ENCODE measurements at places on chromosomes 4 and X. TPM values are rescaled to one million over a fixed set of nuclear protein-coding genes. Genes with fewer than 3 reads are reported as not detected.
A peak's percentile ranks its signal among the peaks of the same experiment; 100 is the strongest.

- DNase-seq = no peak
These were observed 50.2 kb upstream of the BCOR start for GRCh38 chrX:40147971-40148370.

Gene TRAM1L1
- 2.6 TPM for total RNA-seq

- no peak for DNase-seq
These were observed 82.5 kb upstream of the LCORL start for GRCh38 chr4:18103876-18104605.

DNA sequence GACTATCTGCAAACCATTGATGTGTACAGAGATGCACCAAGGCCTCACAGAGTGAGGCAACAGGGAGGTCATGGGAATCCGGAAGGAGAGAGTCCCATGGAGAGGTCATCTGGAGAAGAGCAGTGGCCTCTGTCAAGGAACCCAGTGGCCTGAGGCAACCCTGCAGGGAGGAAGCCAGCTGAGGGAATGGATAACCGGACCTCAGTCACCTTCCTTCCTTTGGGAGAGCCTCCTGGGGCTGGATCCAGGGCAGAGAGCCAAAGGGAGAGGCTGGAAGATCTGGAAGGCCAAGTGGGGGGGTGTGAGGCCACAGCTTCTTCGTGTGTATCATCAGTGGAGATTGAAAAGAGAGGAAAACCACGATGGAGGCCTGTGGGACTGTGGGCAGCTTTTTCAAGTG, 24.3 kb upstream of the CD38 start:
- no peak for DNase-seq

- no peak for DNase-seq
These were observed 623.8 kb upstream of the DIPK2B start for GRCh38 chrX:45824471-45824870.

DNA sequence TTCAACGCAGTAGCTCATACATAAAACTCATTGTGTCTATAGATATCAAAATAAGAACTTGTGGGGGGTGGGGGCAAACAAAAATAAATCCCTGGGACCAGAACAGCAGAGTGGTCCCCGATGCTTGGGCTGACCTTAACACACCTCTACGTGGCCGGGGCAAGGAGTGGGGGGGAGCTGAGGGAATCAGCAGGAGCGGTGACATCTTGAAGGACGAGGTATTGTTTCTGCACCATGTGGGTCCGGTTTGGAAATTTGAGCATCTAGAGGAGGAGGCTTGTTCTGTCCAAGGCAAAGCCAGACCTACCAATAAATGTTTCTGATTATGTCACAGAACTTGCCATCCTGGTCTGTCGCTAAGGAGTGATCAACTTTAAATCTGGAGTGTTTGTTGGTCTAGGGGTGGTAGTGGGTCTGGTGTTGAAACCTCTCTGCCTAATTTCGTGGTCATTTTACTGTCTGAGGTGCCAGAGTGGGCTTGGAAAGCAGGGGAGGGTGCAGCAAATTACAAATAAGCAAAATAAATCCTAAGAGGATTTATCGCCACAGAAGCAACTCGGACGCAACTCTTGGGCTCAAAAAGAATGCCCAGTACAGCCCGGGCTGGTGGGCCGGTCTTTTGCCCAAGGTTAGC, 774 bp upstream of the RAPGEF2 start:
- DNase-seq = no peak

DNA sequence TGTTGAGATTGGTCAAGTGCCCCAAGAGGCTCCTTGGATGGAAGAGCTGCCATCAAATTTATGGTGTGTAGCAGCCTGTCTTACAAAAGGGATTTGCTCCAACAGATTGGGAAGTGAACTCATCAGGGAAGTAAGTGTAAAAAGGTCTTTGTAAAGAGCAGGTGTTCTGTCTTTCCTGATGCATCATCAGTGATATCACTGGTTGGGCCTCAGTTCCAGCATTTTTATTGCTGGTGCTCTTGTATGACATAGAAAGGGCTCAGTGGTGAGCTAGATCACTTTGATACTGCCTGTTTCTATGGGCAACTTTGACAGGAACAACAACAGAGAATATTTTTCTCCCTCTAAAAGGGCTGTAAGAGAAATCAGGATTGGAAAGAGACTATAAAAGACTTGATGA, 8.7 kb upstream of the GABRE start:
- no peak for DNase-seq

Gene MAGEA3
- not detected for total RNA-seq

- DNase-seq = no peak
These were observed 85.1 kb upstream of the NDP start for GRCh38 chrX:44058339-44058738.

Gene SPANXD
- not detected for total RNA-seq

Gene TCEAL4
- 99.9 TPM for total RNA-seq

Gene PPP1R2C
- total RNA-seq = not detected

GRCh38 chr4:184248216-184248615, 30.5 kb upstream of the ENPP6 start:
- no peak for DNase-seq

DNA sequence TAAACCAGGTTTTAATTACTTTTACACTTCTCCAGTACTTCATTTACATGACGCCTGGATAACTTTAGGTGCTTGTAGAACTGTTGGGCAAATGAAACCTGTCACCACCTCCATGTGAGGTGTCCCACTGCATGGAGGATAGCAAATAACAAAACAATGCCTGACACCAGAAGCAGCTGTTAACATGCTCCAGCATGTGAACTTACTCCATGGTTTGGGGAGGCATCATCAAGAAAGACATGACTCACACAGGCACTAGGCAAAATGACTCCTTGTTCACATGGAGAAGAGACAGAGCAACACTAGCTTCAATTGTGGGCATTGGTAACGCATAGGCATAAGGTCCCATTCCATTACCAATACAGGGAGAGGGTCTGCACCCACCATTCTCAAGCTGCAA, 198.1 kb upstream of the F9 start:
- no peak for DNase-seq

DNA sequence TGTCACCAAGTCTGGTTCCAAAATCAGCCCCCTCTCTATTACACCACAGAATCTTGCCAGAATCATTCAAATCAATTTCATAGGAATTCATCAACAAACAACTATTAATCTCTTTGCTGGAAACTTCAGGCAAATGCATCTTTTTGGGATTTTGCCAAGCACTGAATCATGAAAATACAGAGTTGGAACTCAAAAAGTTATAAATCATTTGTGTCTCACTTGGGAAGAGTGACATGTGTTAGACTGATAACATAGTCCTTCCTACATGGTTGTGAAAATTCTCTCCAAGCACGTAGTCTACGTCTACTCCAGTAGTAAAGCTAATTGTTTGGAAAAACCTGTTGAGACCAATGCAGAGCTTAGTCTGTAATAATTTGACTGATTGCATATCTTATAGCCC, 19.0 kb downstream of the CXCL8 start:
- DNase-seq = no peak

GRCh38 chr4:158032733-158033415, 140.0 kb downstream of the GASK1B start:
- DNase-seq = no peak

Gene SYP
- 1.3 TPM for total RNA-seq

Gene XAGE1A
- total RNA-seq = not detected

Gene GPR34
- total RNA-seq = 18.0 TPM

Gene MSANTD1
- total RNA-seq = 0.88 TPM

- DNase-seq = no peak
These were observed 60.4 kb downstream of the CLCN4 start for GRCh38 chrX:10217198-10217597.

DNA sequence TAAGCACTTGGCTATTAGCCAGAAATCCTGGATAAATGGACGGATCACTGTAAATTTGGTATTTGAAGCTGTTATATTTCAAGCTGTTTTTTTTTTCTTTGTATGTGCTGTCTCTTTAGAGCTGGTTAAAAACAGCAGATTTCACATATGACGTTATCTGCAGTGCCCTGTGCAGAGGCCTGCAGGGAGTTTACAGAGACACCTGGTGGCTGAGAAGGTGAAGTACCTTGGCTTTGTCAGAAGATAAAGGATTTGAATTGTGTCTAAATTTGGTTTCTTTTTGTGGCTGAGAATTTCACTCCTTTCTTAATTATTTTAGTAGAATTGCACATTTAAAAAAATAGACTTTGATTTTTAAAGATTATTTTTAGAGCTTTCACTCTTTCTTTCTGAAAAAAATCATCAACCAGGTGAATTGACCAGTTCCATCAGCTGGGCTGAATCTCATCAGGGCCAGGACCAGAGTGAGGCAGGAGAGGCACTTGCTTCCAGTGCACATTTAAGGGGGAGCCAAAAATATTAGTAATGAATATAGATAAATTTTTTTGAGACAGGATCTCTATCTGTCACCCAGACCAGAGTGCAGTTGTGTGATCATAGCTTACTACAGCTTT, 9.6 kb upstream of the CHRNA9 start:
- DNase-seq = no peak

Gene MAML3
- 16.8 TPM for total RNA-seq

DNA sequence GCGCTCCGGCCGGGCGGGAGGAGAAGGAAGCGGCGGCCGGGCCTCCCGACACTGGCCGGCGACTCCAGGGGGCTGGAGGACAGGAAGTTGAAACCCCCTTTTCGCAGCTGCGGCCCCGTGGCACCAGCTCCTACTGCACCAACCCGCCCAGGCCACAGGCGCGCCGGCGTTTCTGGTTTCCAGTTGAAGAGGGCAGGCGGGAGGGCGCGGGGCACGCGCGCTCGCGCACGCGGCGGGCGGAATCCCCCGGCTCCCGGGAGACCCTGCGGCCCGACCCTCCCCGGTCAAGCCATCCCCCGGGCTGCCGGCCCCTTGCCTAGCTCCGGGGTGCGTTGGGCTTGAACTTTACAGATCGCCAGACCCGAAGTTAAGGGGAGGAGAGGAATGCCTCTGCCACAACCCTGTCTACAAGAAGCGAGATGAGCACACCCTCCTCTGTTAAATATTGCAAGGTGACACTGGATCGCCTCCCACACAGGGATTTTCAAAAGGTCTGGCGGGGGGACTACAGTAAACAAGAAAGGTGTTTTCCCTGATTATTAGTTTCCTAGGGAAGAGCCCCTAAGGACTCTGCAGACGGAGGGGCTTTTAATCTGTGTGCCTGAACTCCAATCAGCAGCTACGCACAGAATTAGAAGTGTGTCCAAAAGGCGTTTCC, 1.4 kb downstream of the ELOVL6 start:
- DNase-seq = peak; percentile 64

- DNase-seq = peak; percentile 33
These were observed 63.7 kb downstream of the ZFYVE28 start for GRCh38 chr4:2354760-2355159.

Gene PCDH7
- total RNA-seq = 6.1 TPM

DNA sequence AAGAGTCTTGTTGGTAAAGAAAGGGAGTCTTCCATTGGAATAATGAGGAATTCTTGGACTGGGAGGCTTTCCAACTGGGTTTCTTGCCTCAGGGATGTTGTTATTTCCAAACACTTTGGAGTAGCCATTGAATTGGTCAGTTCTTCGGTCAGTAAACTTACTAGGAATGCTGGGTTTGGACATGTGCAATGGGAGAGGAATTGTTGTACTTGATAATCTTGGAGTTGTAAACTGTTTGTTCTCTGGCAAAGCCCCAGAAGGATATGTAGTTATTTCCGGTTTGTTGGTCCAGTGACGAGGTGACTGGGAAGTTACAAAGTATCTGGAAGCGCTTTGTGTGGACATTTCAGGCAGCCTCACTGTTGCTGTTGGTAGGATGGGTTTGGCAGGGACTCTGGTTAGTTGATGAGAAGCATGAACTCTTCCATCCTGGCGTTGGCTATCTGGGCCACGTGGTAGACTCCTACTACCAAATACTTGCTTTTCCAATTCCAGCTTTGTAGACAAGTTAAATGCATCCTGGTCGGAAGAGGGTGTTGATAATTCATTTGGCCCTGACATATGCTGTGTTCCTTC, 25.9 kb downstream of the MXRA5 start:
- DNase-seq = no peak

DNA sequence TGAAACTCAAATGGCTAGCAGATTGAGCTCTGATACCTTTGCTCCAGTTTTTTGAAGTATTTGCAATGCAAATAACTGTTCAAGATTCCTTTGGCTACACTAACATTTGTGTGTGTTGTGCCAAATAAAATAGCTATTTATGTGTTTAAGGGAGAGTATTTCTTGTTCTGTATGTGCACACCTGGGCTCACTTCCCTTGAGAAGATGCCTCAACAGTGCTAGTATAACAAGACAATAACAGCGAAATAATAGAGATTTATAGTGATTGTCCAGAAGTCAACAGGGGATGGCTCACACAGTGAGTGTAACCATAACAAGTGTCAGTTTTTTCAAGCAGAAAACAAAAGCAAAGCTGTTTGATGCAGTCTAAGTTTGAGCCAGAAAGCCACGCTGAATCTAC, 460.5 kb downstream of the CENPC start:
- DNase-seq = no peak
